ENCODE measurements at places on chromosomes 16 and 17.

DNA sequence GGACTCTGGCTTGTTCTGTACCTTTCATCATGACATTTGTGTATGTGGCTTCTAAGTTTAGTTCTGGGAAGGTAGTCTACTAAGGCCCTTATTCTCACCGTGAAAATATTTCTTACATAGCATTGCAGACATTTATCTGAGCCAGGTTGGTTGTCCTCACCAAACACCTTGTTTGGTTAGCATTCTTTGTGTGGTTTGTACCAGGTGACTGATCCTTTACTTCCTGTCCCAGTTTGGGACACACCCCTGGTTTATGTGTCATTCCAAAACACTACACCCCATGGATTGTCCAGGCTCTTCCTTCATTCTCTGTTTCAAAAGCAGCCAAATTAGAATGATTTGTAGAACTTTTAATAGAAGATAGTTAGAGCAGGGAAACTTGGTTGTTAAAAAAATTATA is 23.2 kb upstream of the DUSP14 start:
- DNase-seq, result peak; percentile 62

DNA sequence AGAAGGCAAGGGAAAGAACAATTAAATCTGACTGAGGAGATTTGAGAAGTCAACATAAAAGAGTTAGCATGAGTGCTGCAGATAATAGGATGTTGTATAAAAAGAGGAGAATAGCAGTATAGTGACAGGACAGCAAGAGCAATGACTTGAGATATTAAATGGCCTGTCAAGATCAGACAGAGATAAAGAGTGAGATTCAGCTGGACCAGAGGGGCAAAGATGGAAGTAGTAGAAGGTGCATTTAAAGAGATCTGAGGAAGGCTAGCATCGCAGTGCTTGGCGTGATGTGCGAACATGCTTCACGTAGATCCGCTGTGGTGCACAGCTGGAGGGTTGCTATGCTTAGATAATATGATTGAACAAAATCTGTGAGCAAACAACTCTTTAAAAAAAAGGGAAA is 1422.6 kb upstream of the CDH8 start:
- DNase-seq, result no peak

DNA sequence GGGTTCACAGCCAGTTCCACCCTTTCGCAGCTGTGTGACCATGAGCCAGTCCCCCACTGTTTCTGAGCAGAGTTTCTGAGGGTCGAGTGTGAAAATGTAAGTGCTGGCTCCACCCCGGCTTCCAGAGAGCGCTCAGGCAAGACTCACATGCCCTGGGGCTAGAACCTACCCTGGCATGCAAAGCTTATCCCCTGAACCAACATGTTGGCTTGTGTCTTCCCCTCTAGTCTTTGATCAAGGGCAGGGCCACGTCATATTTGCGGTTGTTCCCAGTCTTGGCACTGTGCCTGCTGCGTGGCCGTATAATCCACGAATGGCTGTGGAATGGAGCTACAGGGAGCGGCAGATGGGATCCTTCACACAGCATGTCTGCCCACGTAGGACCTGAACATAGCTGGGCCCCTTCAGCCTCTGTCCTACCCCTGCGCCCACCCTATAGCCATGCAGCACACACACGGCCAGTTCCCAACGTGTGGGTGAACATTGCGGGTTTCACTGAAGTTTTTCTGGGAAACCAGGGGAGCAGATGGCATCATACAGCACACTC is 84.8 kb downstream of the MRM1 start:
- DNase-seq, result no peak

DNA sequence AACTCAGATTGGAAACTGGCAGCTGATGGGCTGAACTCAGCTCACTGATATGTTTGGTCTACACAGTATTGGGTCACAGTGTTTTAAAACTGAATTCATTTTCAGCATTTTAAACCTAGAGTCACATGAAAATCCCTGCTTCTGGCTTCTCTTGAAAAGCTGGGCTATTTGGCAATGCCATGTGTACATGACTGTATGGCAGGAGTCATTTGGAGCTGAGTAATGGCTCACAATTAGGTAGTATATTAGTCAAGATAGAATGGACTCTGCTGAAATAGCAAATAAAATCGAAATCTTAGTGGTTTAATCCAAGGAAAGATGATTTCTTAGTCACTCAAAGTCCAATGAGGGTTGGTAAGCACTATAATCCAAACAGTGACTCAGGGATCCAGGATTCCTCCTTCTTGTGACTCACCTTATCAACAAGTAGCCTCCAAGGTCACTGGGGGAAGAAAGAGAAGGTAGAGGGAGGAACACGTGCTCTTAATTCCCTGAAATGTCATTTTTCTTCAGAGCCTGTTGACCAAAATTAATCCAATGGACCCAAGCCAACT is 13.9 kb upstream of the PMP22 start:
- DNase-seq, result no peak

DNA sequence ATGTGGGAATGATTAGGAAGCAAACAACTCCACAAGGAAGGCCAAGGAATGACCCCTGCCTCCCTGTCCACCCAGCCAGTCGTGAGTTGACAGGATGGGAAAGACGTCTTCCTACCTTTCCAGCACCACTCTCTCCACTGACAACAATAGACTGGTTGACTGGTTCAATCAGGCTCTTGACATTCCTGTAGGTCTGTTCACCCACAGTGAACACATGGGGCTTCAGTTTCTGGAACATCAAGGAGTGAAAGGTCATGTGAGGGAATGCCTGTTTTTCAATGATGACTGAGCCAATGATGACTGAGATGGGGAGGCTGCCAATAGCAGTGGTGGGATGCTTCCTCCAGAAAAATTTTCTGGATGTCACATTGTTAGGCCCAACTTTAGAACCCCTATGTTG is 9.6 kb downstream of the MYO19 start:
- no peak for DNase-seq

DNA sequence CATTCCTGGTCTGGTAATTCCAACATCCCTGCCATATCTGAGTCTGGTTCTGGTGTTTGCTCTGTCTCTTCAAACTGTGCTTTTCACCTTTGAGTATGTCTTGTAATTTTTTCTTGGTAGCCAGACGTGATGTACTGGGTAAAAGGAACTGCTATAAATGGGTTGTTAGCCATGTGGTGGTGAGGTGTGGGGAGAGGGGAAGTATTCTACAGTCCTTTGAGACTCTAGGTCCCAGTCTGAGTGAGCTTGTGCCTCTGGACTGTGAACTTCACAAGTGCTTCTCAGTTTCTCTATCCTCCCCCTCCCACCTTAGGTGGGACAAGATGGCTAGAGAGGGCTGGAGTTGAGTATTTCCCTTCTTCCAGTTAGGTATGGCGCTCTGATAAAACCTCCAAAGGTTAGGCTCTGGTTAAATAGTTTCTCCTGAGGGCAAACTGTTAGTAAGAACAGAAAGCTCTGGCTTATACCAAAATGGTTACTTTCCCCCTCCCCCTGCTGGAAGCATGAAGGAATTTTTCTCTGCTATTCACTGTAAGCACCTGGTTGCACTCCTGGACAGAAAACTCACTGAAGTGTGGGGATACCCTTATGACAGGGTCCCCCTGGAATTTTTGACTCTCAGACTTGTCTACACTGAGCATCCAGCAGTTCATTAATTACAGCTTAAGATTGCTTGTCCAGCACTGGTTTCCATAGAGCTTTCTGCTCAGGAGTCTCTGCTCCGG is 87.8 kb downstream of the MARCHF10 start:
- DNase-seq, result no peak

GRCh38 chr17:63785556-63785955 is 11.6 kb downstream of the DDX42 start:
- no peak for DNase-seq

DNA sequence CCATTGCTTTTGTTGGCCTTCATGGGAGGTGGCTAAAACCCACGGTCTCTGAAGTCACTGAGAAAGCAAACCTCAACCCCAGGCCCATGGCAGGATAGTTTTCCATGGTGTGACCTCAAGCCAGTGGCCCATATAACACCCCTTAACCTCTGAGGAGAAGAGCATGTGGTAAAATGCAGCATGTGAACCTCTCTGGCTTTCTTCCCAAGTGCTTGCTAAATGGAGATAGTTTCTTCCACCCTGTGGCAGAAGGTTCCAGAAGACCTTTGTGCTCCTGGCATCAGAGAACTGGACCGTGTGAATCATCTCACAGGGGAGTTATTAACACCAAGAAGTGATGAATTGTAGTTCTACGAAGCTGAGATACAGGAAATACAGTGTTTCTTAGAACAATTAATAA is 47.3 kb downstream of the MYOCD start:
- no peak for DNase-seq

- DNase-seq, result no peak
These were observed 60.3 kb upstream of the FAM20A start for GRCh38 chr17:68661265-68662036.

DNA sequence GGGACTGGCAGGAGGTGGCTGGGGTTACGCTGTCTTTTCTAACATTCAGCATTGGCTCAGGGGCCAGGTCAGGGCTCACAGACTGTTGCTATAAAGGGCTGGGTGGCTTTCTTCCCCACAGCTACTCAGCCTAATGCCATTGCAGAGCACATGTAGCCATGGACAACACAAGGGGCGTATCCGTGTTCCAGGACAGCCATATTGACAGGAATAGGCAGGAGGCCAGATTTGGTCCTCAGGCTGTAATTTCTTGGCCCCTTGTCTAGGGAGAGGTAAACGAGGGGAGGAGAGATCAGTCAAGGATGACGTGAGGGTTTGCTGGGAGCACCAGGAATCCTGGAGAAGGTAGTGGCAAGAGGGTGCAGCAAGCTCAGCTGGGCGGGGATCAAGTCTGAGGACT is 21.2 kb upstream of the MYO15B start:
- no peak for DNase-seq
